ENCODE measurements at places on chromosomes 5 and 9.

DNA sequence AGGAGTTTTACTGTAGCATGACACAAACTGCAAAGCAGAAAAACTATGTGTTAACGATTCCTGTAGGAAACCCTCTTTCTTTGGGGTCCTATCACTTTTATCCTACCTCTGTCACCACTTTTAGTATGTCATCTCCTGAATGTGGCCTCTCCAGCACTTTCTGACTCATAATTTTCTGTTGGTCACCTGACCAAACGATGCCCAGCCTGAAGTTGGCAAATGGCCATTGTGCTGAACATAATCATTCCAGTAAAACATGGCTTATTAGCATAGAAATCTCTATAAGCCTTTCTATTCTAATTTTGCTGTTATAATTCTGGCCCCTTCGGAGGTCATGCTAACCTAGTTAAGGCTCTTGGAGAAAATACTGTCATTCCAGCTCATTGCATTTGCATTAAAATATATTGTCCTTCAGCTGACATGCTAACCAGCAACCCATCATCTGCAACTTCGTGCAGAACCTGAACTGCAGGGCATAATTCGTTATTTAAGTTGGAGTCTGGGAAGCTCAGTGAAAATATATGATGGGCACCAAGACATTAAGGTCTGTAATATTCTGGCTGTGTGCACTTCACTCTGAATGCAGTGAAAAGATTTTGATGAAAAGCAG lies 140.3 kb downstream of the NMUR2 start:
- DNase-seq, result no peak

GRCh38 chr5:142057697-142058056 lies 44.9 kb upstream of the GNPDA1 start:
- no peak for DNase-seq

- no peak for DNase-seq
Observed at GRCh38 chr5:139038613-139039305, 159.4 kb downstream of the SIL1 start.

DNA sequence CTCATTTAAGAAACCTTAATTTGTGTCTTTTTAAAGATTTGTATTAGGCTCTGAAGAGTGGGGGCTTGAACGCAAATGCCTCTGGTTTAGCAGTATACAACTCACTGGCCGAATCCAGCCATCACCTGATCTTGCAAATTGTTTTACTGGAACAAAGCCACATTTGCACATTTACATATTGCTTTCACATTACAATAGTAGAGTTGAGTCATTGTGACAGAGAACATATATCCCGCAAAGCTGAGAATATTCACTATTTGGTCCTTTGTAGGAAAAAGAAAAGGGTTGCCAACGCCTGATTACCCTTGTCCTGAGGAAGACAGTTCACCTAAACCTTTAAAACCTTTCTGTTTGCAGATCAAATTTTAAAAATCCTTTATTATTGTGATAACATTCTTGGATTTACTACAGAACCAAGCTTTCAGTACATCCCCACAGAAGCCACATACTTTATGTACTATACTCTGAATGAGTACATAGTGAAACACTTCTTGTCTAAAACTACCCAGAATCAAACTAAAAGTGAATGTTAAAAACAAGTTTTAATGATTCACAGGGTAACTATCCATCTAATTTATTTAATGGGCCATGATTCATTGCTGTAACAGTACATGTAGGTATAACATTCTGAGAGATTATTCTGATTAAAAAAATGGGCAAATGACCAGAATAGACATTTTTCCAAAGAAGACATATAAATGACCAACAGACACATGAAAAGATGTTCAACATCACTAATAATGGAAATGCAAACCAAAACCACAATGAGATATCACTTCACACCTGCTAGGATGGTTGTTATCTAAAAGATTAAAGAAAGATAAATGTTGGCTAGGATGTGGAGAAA lies 161.0 kb downstream of the SLC25A46 start:
- DNase-seq, result no peak

- no peak for DNase-seq
Observed at GRCh38 chr5:143796125-143796524, 15.8 kb upstream of the HMHB1 start.

GRCh38 chr9:82356871-82357270 lies 368.3 kb downstream of the SPATA31D1 start:
- DNase-seq, result no peak

- DNase-seq, result no peak
Observed at GRCh38 chr5:167582283-167582682, 709.2 kb upstream of the WWC1 start.

DNA sequence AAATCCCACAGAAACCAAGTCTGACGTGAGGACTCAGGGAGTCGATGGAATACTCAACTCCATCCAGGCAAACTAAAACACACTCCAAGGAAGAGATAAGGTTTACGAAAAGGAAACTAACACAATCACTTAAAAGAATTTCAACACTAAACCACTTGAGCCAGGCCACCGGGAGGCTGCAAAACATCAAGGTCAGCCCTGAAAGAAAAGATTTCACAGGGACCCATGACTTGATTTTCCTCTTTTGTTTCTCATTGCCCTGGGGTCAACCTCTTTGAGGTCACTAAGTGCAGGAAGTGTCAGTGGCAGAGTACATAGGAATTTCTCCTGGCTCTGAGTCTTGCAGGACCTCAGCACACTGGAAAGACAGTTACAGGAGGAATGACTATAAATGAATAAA lies 77.8 kb upstream of the TARS1 start:
- DNase-seq, result no peak

DNA sequence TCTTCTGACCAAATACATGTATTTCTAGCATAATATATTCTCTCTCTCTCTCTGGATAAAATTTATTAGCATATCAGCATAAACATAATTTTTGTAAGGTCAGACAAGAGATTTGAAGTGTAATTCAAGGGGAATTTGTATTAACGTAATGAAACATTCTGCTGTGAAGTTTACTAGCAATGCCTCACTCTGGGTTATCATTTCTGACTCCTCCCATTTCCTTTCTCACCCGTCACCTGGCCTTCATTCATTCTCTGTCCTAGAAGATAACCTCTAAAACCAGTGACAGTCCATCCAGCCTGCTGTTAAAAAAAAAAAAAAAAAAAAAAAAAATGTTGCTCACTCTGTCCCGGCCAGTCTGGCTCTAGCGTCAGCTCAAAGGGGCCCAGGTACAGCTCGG lies 27.1 kb downstream of the GRAMD2B start:
- no peak for DNase-seq

- no peak for DNase-seq
Observed at GRCh38 chr9:103362986-103363385, 367.9 kb downstream of the CYLC2 start.

DNA sequence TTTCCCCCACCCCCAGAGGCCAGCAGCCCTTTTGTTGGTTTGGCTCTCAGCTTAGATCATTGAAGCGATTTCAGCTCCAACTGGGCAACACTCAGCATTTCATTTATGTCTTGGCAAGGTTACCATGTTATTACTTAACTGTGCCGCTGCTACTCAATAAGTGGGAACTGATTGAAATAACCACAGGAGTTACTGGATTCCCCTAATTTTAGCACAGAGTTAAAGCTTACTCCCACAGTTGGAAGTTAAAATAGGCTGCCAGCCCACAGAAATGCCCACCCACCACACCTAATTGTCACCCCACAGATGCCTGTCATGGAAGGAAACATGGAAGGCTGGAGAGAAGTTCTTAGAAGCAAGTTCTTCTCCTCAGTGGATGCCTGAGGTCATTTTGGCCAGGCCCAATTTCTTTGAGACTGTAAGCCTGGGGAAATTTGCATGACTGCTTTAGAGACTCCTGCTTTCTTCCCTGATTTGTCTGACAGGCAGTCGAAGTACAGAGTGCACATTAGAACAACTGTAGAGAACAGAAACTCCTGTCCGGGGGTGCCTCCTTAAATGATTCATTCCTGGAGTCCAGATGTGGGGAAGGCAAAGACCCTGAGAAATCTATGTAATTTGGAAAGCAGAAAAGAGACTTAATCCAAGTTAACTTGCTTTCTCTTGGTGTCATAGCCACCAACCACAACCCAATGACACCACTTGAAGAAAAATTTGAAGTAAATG lies 370.0 kb downstream of the ZSWIM6 start:
- no peak for DNase-seq

- DNase-seq, result no peak
Observed at GRCh38 chr9:87684627-87685219, 41.2 kb upstream of the CTSL start.

DNA sequence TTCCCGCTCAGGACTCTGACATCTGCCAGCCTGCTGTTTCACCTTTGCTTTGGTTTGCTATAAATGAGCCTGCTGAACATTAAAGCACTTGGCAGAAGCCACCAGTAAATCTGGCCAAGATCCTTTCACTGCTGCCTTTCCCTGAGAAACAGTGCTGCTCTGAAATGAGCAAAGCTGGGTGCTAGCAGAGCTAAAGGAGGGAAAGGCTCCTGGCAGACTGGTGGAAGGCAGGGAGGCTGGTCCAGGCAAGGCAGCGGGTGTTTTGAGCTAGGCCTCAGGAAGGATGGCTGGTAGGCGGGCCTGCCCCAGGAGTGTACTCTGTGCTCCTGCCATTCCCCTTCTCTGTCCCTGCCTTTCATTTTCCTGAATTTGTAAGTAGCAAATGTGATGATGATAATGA lies 52.5 kb upstream of the PTGS1 start:
- DNase-seq, result no peak

GRCh38 chr9:106707738-106708474 lies 155.1 kb upstream of the ZNF462 start:
- DNase-seq, result no peak

DNA sequence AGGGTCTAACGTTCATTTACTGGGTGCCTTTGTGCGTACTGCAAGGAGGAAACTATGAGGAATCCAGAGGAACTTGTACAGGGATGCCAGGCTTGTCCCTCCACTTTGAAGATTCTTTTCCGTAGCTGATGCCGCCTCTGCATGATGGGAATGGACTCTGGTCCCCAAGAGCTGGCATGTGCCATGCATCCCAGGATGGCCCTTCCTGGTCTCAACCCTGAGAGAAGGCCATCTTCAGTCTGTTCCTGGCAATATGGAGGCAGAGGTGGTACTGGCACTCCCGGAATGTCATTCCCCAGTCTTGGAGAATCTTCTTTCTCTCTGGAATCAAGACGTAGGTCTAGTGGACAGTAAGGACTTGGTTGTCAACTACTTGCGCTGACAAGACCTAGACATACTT lies 61.5 kb downstream of the BASP1 start:
- no peak for DNase-seq

DNA sequence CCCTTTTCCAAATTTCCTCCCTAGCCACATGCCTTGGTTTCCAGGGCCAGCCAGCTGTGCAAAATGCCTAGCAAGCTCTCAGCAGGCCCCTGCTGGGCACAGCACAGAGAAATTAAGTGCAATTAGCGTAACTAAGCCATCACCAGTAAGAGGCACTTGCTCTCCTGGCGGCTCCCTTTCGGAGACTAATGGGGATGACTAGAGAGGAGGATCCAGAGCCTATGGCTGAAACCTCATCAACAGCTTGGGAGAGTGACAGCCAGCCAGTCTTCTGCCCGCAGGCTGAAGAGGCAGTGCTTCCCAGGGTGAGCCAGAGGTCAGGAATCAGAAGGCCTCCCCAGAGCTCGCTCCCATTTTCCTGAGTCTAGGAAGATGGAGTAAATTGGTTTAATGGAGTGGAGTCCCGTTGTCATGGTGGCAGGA lies 108.4 kb downstream of the KCNIP1 start:
- DNase-seq, result no peak

DNA sequence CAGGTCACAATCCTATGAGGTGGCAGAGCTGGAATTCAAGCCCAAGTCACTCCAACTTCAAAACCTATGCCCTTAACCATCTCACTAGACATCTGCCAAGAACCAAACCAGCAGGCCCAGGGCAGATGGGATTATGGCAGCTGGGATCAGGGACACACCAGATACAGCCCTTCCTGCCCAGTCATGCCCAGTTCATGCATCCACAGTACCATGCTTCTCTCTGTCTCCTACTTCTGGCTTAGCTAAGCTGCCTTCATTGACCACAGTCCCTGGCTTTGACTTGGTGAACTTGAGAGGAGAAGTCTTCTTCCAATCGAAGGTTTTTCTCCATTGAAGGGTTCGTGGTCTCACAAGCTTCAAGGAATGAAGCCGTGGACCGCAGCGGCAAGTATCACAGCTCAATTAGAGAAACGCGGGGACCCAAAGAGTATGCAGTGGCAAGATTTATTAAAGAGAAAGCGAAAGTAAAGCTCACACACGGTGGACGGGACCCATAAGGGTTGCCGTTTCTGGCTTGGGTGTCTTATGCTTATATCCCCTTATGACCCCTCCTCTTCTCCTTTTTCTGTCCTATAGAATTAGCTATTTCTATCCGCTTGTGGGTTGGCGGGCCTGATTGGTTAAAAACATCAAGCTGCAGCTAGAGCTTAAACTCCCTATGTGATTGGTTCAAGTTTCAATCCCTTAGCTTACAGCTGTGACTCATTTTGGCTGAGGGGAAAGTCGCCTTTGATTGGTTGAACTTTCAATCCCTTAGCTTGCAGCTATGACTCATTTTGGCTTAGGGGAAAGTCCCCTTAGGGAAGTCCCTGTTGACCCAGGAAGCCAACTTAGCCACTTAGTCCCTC lies 101.2 kb downstream of the TRIM36 start:
- no peak for DNase-seq

Data from stimulated activated CD8-positive, alpha-beta memory T cell treated with anti-CD3 and anti-CD28 coated beads, Interleukin-2, amount 100 ng/mL, for 48 hours (primary cell).